Hypothalamus (tissue), 51 donors: ENCODE measurements at places on chromosomes 7 and 10.

DNA sequence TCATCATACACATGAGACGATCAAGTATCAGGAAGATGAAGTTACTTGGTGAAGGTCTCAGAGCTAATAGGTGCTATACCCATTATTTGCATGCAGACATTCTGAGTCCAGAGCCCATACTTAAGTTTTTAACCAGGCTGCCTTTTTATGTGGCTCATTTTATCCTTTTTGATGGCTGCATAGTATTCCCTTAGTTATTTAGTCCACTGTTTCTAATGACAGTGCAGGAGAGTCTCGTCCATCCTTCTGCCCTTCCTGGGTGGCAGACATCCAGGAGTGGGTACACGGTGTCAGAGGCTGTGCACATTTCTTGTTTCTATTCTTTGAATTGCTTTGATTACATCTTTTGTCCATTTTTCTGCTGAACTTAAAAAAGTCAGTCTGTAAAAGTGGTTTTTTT is 11.8 kb downstream of the PPP2R2D start:
- no peak for DNase-seq

DNA sequence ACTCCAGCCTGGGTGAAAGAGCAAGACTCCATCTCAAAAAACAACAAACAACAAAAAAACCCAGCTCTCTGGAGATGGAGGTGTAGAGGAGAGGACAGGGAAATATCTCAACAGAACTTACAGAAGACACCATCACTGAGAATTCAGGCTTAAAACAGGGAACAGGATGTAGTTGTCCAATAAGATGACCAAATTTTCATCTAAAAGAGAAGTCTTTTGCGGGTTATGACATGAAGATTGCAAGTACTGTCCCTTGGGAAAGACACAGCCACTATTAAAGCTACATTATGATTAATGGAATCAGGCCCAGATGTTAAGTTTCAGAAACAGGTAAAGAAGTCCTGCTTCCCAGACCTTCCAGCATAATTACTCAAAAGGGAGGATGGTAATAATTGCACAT is 235.2 kb upstream of the NRP1 start:
- DNase-seq, result no peak

GRCh38 chr7:83366629-83367028 is 203.9 kb upstream of the PCLO start:
- no peak for DNase-seq

DNA sequence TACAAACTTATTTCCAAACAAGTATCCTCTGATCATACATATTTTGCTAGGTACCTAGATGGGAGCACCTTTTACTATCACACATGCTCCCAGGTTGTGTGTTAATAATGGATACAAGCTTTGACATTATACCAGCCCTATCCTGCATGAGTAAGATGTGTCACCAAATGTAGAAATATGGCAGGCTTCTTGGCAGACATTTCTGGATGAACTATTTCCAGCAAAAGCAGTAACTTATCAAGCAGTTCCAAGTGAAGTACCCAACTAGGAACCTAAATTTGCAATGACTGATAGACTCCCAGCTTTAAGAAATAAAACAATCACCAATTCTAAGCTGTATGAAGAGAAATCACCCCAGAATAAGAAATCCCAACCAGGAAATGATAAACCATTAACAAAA is 103.7 kb upstream of the TMEM72 start:
- DNase-seq, result no peak

GRCh38 chr10:85920311-85920710 is 446.3 kb downstream of the GRID1 start:
- DNase-seq, result no peak

- DNase-seq, result no peak
Observed at GRCh38 chr7:80721883-80722615, 83.6 kb downstream of the CD36 start.

DNA sequence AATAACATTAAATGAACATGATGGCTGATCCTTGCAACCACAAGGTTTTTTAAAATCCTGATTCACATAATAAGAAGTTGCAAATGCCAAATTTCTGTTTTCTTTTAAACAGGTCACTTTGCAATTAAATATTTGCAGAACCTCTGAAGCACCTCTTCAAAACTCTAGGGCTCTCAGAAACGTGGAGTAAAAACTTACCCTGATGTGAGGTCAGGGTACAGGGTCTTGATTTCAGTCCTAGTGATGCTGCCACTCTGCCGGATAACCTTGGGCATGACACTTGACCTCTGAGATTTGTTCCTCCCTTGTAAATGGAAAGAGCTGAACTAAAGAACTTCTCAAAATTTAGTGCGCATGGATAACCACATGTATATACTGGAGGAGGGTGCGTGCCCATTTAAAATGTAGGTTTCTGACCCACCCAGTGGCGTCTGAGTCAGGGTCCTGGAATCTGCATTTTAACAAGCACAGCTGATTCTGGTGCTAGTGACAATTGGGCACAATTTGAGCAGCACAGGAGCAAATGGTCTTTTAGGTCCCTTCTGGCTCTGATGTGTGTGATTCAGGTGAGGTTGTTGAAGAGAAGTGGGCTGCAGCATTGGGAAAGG is 35.5 kb upstream of the TNPO3 start:
- DNase-seq, result no peak

- DNase-seq, result no peak
Observed at GRCh38 chr10:77711683-77712049, 74.1 kb upstream of the KCNMA1 start.

DNA sequence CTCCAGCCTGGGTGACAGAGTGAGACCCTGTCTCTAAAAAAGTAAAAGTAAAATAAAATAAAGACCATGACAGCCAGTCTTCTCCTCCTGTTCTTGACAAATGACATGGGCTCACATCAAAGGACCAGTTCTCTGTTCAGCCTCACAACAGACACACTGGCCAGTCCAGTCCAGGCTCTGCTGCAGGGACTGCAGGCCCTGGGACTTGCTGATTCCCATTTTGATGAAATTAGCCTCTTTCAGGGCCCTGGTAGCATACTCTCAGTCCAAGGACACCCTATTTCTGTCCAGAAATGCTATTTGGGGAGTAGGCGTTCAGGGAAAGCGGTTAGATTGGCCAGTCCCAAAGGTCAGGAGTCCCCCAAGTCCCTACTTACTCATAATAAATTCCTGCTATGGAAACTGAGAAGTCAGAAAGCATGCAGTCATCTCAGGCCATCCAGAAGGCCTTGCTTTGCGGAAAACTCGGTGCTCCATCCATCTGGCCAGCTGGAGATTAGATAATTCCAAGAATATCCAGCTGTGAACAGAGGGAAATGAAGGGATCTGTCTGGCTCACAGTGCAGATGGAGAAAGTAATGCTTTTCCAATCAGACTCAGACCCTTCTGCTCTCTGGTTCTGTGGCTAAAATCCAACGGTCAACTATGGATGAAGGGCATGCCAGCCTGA is 74.4 kb downstream of the RAB11FIP2 start:
- DNase-seq, result no peak
